Panc1 (cell line): ENCODE measurements at places on chromosomes 7 and 10.

- DNase-seq, result no peak
Measured at GRCh38 chr10:50447691-50448090, 176.1 kb downstream of the SGMS1 start.

GRCh38 chr7:114130866-114131265 lies 212.1 kb upstream of the PPP1R3A start:
- DNase-seq, result no peak

GRCh38 chr7:70704831-70705346 lies 427.1 kb upstream of the GALNT17 start:
- DNase-seq, result no peak

GRCh38 chr10:548238-548901 lies 141.1 kb downstream of the DIP2C start:
- DNase-seq, result no peak

GRCh38 chr7:79877874-79878465 lies 256.7 kb upstream of the GNAI1 start:
- no peak for DNase-seq

- DNase-seq, result no peak
Measured at GRCh38 chr7:134403062-134403461, 55.8 kb downstream of the AKR1B1 start.

DNA sequence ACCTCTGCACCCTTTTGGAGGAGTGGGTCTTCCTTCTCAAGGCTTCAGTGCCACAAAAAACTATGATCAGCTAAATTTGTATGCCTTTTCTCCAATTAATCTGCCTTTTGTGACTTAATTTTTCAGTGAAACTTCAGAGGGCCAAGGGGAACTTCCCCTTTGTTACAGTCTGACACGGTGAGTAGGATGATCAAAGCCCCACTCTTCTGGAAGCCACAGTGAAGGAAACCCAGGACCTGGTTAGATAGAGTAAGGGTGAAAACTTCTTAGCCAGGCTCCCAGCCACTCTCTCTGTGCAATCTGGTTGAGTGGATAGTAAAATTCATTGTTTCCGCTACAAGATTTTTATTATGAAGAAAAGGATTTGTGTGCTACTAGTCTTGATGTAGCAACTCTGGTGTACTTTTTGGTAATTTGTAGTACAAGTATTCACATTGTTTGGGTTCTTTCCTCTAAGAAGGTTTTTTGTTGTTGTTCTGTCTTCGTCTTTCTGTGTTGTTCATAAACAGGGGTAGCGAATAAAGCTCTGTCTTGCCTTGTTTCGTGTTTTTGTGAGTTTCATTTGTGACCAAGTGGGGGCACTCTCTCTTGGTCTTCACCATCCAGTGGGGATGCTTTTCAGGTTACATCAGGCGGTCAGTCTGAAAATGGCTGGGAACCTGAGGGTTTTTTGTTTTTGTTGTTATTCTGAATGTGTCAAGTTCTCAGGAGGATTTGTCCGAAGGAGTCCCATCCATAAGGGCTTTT lies 268.5 kb upstream of the NPSR1 start:
- DNase-seq, result no peak

GRCh38 chr7:43119371-43120075 lies 7.1 kb downstream of the HECW1 start:
- no peak for DNase-seq
